ENCODE measurements at places on chromosomes 4 and X.
A peak's percentile ranks its signal among the peaks of the same experiment; 100 is the strongest.

DNA sequence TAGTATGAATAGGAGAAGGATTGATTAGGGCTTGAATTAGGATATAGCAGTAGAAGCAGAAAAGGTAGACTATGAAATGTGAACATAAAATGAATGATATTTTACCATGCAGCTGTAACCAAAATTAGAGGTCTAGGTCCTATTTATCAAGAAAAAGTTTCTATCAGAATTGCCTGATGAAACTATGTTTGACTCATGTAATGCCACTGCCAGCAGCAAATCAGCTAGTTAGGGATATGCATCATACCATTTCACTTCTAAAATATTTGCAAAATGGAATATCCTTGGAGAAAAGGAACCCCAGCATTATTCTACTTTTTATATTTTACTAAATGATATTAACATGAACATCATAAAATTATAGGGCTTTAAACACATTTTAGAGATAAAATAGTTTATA lies 188.4 kb downstream of the WDFY3 start:
- no peak for DNase-seq

DNA sequence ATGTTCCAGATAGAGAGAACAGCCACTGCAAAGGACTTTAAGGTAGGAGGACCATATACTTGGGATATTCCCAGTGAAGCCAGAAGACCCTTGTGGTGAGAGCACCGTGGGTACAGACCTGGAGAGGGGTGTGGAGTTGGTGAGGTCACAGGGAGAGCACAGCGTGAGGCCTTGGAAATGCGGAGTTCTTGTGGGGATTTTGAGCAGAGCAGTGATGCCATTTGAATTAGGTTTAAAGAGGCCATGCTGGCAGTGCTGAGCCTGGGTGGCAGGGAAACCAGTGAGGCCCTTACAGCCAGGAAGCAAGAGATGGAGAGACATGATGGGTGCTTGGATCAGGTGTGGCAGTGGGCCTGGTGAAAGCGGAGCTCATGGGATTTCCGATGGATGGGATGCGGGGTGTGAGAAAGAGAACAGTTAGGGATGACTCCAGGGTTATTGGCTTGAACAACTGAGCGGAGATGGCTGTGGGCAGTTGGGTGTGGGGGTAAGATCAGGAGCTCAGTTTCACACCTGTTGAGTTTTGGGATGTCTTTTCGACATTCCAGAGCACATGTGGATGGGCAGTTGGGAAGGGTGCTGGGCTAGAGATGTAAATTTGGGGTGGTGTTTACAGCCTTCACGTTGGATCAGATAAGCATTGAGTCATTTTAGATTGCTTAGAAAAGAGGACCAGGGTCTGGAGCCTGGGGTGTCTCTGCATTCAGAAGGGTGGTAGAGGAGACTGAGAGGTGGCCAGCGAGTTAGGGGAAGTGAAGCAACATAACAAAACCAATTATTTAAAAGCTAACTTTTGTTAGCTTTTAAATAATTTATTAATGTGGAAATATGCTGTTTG lies 68.9 kb downstream of the TMEM131L start:
- no peak for DNase-seq

DNA sequence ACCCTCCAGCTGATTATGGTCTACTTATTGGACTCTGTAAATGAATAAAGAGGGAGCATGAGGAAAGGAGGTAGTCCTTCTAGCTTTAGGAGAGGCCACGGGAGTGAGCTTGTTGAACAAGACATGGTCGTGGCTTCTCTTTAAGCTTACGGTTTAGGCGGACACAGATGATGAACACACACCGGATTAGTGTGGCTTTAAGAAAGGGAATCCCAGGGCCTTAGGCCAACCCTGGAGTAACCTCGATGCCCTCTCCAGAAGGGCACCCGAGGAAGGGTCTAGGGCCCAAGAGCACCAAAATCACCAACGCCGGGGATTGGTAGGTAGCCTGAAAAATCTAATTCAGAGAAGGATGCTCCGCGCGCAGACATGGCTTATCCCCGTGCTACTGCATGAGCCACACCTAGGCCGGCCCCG lies 39.4 kb downstream of the ERVMER34-1 start:
- no peak for DNase-seq

DNA sequence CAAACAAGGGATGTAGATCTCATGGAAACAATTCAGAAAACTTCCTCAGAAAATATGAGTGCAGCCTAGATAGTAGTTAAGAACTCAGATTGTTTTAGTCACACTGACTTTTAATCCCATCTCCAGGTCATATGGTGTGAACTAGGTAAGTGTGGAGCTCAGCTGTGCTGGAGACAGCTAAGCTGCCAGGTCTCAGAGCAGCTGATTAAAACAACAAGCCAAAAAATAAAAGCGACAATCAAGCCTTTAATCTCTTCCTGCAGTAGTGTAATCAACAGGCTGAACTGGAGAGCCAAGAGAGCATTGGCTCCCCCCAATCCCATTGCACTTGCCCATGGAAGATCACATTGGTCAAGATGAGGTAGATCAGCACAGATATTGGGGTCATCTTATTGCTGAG lies 98.3 kb upstream of the ATOH1 start:
- DNase-seq = no peak

- no peak for DNase-seq
Observed at GRCh38 chrX:1386338-1387127, 5.4 kb downstream of the SLC25A6 start.

- no peak for DNase-seq
Observed at GRCh38 chr4:80069108-80069836, 3.8 kb downstream of the ANTXR2 start.

- no peak for DNase-seq
Observed at GRCh38 chrX:38363046-38363445, 10.6 kb downstream of the OTC start.

DNA sequence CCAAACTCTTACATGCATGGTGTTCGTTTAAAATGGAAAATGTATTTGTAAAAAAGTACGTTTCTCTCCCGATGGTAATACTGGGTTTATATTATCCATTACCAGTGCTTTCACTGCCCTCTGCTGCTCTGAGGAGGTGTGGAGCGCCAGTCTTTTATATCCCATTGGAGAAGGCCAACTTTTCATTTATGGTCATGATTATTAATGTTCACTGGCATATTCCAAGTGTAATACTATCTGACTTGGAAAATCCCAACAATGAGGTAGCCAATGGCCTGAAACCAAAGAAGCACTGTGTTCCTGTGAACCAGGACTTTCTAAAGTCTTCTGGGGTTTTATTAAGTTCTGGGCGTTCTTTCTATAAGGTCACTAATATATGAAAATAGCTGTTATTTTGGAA lies 80.7 kb downstream of the SYNPO2 start:
- DNase-seq = no peak

DNA sequence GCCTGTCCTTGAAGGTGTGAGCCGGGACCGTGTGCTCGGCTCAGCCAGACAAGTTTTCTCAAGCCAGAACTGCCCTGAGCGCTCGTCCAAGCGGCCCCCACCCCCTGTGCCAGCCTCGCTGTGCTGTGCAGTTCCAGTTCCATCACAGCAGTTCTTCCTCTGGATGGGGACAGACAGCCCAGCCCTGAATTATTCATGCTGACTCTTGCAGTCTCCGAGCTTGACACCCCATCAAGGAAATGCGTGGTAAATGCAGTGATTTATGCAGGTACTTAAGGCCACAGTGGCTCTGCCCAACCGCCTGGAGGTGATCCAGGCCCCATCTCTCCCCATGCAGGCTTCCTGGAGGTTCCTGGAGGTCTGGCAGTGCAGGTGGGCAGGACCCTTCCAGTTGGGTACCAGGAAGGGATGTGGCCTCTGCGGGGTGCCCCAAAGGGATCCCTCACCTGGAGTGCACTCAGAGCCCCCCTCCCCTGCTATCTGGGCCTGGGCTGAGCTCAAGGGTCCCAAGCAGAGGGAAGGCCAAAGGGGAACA lies 44.8 kb upstream of the HMX1 start:
- no peak for DNase-seq

DNA sequence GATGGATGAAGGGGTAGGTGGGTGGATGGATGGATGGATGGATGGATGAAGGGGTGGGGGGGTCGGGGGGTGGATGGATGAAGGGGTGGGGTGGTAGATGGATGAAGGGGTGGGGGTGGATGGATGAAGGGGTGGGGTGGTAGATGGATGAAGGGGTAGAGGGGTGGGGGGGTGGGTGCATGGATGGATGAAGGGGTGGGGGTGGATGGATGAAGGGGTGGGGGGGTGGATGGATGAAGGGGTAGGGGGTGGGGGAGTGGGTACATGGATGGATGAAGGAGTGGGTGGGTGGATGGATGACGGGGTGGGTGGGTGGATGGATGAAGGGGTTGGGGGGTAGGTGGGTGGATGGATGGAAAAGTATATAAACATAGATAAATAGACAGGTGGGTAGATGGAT lies 74.2 kb downstream of the PRKX start:
- DNase-seq = no peak

- no peak for DNase-seq
Observed at GRCh38 chr4:79535516-79535915, 127.5 kb upstream of the GK2 start.

- DNase-seq = no peak
Observed at GRCh38 chrX:51834076-51834475, 59.3 kb upstream of the MAGED1 start.

DNA sequence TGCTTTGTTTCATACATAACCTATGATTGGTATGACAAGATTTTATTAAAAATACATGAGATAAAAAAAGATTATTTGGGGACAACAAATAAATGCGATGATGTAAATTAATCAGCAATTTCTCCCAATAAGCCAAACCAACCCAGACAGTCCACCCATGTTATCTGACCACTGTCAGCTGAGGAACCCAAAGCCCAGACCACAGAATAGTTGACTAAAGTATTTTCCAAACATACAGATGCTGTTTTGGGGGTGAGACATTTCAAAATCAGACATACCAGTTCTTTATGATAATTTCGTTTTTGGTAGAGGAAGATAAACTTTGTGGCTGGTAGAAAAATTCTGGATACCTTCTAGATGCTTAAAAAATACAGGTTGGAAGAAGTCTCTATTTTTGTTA lies 650.8 kb upstream of the FAM241A start:
- no peak for DNase-seq

- no peak for DNase-seq
Observed at GRCh38 chrX:129404670-129405008, 118.7 kb downstream of the SMARCA1 start.

DNA sequence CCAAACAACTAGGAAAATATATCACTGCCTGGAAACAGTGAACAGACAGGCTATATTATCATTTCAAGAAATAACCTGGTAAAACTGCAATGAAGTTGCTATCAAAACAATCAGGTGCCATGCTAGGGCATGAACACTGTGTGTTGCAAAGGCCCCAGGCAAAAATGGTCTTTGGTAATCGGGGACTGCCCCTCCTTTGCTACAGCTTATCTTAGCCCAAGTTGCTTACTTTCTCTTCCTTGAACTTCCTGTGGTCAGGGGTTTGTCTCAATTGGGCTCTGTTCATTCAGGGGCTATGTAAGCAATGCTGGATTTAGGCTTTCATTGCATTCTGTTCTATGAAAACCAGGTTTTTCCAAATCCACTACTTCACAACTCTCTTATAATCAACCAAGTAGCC lies 30.4 kb downstream of the SCML1 start:
- DNase-seq = no peak

DNA sequence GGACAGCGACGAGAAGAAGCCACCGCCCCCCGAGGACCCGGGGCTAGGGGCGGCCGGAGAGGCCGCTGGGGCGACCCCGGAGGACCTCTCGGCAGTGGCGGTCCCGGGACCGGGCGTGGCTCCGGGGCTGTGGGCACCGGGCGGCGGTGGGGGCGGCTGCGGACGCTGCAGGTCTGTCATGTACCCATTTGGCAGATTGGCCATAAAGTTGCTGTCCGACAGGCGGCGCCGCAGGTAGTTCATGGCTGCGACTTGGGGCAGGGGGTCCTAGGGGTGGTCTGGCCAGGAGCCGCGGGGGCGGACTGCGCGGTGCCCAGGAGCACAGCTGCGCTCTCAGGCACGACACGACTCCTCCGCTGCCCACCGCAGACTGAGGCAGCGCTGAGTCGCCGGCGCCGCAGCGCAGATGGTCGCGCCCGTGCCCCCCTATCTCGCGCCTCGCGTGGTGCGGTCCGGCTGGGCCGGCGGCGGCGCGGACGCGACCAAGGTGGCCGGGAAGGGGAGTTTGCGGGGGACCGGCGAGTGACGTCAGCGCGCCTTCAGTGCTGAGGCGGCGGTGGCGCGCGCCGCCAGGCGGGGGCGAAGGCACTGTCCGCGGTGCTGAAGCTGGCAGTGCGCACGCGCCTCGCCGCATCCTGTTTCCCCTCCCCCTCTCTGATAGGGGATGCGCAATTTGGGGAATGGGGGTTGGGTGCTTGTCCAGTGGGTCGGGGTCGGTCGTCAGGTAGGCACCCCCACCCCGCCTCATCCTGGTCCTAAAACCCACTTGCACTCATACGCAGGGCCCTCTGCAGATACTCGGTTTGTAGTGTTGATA lies at the start of gene SYN1:
Gene SYN1 (minus strand): TSS at position 372 of the 817 bp plus-strand sequence. CDS start 129 bp downstream, at position 243.
- peak; percentile 87 for DNase-seq

DNA sequence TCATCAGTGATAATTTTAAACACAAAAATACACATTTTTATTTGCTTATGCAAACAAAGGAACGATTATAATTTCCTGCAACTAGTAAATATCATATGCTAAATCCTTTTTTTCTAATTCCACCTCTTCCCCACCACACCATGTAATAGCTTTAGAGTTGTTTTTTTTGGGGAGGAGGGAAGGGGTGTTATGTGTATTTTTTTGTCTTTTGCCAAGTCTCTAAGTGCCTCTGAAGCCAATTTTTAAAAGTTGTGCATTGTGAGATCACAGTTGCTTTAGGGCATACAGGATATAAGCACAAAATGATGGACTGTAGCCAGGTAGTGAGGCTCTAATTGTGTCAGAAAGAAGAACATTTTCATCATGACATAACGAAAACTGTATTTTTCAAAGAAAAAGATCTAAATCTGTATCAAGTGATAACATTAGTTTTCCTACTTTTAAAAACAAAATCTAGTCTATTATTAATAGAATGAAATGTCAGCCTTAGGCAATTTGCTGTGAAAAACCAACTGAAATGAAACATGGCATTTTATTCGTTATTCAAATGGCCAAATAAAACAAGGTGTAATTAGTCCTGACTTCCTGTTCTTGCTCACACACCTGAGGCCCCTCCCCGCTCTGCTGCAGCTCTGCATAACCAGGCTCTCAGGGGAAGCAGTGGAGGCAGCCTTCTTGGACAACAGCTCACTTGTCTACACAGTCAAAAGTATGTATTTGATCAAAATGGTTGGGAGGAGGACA lies 157.4 kb downstream of the PALLD start:
- no peak for DNase-seq

- DNase-seq = peak; percentile 38
Observed at GRCh38 chr4:15003401-15003890, 1.2 kb downstream of the CPEB2 start.

- DNase-seq = peak; percentile 27
Observed at GRCh38 chrX:41733939-41734338, 10.0 kb downstream of the GPR82 start.

All from CD4-positive, alpha-beta T cell treated with Interferon alpha-2 for 1 hour (primary cell).